ENCODE measurements at places on chromosomes 7 and 10.
A peak's percentile ranks its signal among the peaks of the same experiment; 100 is the strongest.

DNA sequence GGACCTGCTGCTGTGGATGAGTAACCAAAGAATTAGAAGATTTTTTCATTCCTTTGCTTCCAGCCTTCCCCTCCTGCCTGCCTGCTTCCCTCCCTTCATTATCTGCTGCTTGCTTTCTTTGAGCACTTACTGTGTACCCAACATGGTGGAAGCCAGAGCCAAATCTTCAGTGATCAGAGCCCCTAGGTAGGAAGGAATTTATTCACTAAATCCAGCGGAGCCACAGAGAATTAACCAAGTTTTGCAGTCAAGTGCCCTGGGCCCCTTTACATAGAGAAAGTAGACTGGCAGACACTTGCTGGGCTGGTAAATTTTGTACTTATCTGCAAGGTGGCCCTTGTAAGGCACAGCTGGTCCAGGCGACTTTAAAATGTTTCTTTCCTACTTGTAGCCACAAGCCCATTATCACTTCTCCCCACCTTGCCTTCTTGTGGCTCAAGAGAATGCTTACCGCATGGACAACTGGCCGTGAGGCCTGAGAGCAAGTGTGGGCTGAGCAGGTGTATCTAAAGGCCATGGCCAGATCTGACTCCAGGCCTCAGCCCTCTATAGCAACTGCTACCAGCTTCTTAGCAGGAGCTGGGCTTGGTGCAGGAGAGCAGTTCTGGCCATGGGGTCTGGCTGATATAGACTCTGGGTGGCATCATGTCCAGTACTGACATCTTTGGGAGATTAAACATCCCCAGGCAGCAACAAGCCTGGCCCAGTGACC, 11.1 kb downstream of the UNC5B start:
- DNase-seq, result no peak

DNA sequence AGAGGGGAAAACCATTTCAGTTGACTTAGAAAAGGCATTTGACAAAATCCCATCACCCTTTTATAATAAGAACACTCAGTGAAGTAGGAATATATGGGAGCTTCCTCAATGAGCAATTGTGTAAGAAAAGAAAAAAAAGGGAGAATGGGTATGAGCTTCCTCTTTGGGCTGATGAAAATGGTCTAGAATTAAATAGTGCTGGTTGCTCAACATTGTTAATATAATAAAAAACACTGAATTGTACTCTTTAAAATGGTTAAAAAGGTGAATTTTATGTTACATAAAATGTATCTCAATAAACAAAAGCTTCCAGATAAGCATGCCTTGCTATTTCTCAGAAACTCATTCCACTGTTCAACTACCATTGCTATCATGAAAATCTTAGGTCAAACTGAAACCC, 40.6 kb downstream of the LRRC17 start:
- DNase-seq, result no peak

DNA sequence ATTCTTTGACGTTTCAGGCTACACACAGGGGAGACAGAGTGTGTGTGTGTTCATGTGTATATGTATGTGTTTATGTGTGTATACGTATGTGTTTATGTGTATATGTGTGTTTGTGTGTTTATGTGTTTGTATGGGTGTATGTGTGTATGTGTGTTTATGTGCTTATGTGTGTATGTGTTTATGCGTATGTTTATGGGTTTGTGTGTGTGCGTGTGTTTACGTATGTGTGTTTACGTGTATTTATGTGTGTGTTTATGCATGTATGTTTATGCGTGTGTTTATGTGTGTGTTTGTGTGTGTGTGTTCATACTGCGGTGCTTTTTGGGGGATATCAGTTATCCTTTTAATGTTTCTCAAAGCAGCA, 39.2 kb upstream of the CNPY1 start:
- no peak for DNase-seq

- DNase-seq, result no peak
These were observed 42.5 kb upstream of the FZD8 start for GRCh38 chr10:35684586-35684985.

GRCh38 chr10:101597091-101597900, 9.2 kb downstream of the DPCD start:
- DNase-seq, result no peak

GRCh38 chr10:124667425-124668345, 76.5 kb downstream of the FAM53B start:
- no peak for DNase-seq

DNA sequence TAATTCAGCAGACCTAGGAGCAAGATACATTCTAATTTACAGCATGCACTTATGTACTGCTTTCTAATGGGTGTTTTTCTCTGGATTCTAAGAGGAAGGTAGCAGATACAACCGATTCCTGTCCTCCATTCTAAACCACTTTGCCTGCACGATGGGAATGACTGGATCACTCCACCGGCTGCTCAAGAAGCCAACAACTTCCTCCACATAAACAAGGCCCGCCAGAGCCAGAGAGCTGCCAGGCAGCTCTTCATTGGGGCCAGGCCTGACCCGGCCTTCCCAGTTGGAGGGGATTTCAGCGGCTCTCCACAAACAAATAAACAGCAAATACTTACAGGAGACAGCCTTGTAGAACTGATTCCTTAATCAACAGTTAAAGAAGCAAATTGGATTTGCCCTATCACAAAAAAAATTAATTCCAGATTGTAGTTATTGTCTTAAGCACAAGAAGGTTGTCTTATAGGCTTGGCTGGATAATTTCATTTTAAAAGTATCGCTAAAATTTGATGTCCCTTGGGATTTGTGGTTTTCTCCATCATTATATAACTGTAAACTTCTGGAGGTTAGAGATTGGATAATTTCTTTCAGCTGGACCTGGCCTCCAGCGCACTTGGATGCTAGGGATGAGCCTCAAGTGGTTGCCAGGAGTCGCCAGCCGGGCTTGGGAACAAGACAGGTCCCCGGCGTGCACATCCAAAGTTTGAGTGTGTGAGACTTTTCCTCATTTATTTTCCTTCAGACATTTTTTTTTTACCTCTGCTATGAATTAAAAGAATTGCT, 20.9 kb downstream of the EBF3 start:
- no peak for DNase-seq

GRCh38 chr7:127968547-127968946, 62.7 kb downstream of the LRRC4 start:
- DNase-seq, result peak; percentile 30

GRCh38 chr10:12434277-12434676, 84.9 kb downstream of the CAMK1D start:
- DNase-seq, result no peak

DNA sequence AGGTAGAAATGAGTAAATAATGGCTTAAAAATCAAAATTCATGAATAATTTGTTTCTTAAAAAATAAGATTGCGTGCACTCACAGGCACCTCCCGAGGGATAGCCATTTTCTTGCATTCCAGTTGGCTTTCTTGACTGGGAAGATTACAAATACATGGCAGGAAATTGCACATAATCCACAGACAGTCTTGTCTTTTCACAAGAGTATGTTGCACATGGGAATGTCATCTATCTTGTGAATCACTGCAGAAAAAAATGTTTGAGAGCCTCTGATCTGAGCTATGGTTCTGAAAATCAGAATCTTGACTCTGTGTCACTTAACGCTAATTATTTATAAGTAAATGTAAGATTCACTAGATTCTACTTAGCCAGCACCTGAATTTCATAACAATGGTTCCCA, 74.1 kb upstream of the PRKG1 start:
- DNase-seq, result peak; percentile 92

DNA sequence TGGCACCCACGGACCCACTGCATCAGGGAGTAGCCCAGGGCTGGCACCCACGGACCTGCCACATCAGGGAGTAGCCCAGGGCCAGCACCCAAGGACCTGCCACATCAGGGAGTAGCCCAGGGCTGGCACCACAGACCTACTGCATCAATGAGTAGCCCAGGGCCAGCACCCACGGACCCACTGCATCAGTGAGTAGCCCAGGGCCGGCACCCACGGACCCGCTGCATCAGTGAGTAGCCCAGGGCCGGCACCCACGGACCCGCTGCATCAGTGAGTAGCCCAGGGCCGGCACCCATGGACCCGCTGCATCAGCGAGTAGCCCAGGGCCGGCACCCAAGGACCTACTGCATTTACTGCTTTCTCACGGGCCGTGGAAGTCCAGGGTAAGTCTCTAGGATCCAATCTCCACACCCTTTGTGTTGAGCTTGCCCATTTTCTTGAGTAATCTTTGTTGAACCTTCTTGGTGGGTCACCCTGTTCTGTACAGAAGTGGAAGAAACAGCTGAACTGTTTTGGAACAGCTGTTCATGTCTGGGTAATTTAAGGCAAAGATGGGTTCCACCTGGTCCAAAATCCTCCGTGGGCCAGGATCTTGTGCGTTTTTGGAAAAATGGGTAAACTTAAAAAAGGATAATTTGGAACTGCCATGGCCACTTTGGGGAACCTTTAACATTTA, 69.0 kb downstream of the VIPR2 start:
- no peak for DNase-seq

DNA sequence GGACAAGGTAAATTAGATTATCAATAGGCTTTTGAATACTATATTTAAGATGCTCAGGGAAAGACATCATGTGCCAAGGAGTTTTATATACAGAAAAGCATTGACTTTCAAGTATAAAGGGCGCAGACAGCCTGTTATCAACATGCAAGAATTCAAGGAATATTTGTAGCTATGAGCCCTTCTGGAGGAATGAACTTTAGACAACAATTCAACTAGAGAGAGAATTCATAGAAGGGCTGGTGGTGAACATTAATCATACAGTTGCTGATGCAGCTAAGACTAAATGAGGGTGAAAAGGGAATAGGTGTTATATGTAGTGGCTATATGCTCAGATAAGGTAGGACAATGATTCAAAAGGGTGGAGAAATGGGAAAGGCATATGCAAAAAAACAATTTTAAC, 41.2 kb downstream of the AOAH start:
- DNase-seq, result peak; percentile 63

DNA sequence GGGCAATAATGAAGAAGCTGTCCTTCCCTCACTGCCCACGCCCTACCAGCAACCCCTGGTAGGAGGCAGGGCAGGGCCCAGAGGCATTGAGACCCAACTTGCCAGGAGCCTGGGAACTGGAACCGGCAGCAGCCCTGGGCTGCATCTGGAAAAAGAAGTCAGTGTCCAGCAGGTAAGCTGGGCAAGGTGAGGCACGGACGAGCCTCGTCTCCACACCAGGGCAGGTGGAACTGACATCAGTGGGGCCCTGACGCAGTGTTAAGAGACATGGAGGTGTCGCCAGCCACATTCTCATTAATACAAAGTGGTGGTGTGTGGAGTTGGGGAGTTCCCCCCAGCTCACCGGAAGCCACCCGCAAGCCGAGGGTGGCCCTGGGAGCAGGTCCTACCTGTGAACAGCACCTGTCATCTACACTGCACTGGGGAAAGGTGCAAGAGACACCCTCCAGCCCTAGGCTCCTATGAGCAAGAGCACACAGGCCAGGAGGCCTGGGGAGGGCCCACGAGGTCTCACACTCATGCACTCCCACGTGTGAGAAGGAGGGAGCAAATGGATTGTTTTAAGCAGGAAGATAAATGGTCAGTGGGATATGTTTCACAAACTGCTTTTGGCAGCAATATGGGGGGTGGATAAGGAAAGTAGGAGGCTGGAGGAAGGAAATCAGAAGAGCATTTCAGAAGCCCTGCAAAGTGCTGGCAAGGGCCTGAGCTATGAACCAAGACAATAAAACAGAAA, 53.6 kb downstream of the COBL start:
- no peak for DNase-seq

DNA sequence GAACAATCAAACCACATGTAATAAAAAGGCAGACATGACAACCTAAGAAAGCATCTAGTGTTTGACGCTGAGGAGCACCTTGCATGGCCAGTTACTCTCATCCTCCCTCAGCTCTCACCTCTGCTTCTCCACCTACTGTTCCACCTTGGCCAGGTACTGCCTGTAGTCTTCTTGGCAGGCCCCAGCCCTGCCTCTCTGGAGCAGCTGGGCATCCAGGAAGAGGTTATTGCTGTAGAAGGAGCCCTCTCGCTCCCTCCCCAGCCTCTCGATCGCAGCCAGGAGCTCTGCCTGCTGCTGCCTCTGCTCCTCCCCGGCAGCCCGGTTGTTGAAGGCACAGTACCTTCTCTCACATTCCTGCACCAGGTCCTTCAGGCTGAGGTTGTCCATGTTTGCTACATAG, 9.7 kb downstream of the GIMAP5 start:
- no peak for DNase-seq

GRCh38 chr7:56062382-56062781, 1.7 kb upstream of the SUMF2 start:
- DNase-seq, result no peak

DNA sequence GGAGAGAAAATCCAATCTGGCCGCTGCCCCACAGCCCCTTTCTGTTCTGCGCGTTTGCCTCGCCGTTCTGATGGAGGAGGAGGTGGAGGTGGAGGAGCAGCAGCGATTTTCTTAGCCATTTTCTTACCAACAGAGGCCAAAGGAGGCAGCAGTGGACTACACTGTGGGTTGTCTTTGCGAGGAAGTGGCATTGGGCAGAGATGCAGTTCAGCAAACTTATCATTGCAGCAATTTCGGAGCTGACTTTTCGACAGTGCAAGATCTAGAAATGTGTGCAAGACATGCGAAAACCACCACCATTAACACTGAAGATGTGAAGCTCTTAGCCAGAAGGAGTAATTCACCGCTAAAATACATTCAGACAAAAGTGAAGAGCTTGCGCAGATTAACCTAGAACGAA, 1.9 kb upstream of the ARL4A start:
- DNase-seq, result peak; percentile 29

GRCh38 chr7:156928406-156928747, 21.1 kb upstream of the NOM1 start:
- DNase-seq, result no peak

- DNase-seq, result no peak
These were observed 5.7 kb upstream of the PIP start for GRCh38 chr7:143126146-143126545.
